ENCODE measurements at places on chromosomes 1 and 21. TPM values are rescaled to one million over a fixed set of nuclear protein-coding genes. Genes with fewer than 3 reads are reported as not detected.

- no peaks in the 10 kb centered on the region for H3K27me3 ChIP-seq
- DNase-seq = no peak
- H3K36me3 ChIP-seq = peaks cover 16% of the 10 kb centered on the region
- H3K4me3 ChIP-seq = peak overlapping the region; percentile 100
- H3K27ac ChIP-seq = peak overlapping the region; percentile 96
Measured at GRCh38 chr1:38992412-38993111, 1.5 kb downstream of the AKIRIN1 start.

DNA sequence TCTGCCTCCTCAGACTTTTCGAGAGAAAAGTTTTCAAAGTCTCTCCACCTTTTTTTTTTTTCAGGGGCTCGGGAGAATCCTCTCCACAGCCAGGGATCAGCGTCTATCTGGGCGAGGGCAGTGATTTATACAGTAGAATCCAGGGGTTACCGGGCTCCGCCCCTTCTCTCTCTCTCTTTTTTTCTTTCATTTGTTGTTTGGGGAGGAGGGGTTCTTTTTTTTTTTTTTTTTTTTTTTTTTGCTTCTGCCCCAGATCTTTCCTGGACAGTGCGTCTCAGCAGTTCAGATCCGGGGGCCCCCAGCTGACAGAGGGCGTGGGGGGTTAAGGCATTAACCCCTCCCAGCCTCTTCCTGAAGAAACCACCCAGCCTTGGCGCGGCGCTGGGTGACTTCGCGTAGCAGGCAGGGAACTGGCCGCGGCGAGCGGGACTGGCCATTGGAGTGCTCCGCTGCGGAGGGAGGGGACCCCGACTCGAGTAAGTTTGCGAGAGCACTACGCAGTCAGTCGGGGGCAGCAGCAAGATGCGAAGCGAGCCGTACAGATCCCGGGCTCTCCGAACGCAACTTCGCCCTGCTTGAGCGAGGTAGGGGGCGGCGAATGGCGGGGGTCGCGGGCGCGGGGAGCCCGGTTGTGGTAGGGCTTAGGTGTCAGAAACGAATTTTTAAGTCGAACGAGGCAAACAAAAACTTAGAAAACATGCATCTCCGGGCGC lies at the start of gene S1PR1:
Gene S1PR1 (plus strand): TSS at position 504 of the 713 bp plus-strand sequence. CDS start 1,966 bp downstream, outside the sequence.
- peak within 1 kb of the TSS; percentile 82 for H3K27ac ChIP-seq
- no peaks in the 10 kb centered on the region for H3K27me3 ChIP-seq
- H3K4me3 ChIP-seq = peak within 1 kb of the TSS; percentile 65
- DNase-seq = no peak
- H3K36me3 ChIP-seq = peaks cover 27% of the 10 kb centered on the region

- no peaks in the 10 kb centered on the region for H3K27me3 ChIP-seq
- H3K27ac ChIP-seq = peak overlapping the region; percentile 51
- peaks cover 8% of the 10 kb centered on the region for H3K36me3 ChIP-seq
- no peak for DNase-seq
- H3K4me1 ChIP-seq = peaks cover 66% of the 10 kb centered on the region
Measured at GRCh38 chr1:12171206-12172041, 4.6 kb downstream of the TNFRSF1B start.

DNA sequence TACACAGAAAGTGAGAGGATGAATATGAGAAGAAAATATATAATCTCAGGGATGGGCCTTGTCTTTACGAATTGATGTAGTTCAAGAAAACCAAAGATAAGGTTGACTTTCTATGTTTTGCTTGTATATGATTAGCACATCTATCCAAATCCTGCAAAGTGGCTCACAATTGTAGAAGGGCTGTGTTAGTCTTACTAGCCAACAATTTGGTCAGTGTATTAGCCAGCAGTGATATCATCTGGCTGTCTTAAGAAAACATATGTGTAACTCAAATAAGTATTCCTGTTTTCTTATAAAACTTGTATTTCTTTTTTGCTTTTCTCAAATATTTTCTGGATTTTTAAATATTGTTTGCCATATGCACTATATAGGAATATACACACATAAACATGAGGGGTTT lies 5.5 kb downstream of the SDCCAG8 start:
- H3K36me3 ChIP-seq = no peaks in the 10 kb centered on the region
- H3K4me3 ChIP-seq = no peak overlapping the region
- no peaks in the 10 kb centered on the region for H3K27me3 ChIP-seq

NR5A2 gene
- total RNA-seq = 3.6 TPM

Measured in esophagus muscularis mucosa (tissue), 4 donors.